ENCODE measurements at places on chromosomes 16 and 17. TPM values are rescaled to one million over a fixed set of nuclear protein-coding genes. Genes with fewer than 3 reads are reported as not detected.

The OR1F1 gene
- not detected for total RNA-seq

The OR3A2 gene
- total RNA-seq, result not detected

The NOS2 gene
- total RNA-seq, result 0.58 TPM

- peak; percentile 57 for DNase-seq
- no peaks in the 10 kb centered on the region for H3K27me3 ChIP-seq
- peak overlapping the region; percentile 63 for H3K4me3 ChIP-seq
- no peak overlapping the region for H3K27ac ChIP-seq
Measured at GRCh38 chr17:79837888-79838521, 1.2 kb downstream of the CBX4 start.

- no peaks in the 10 kb centered on the region for H3K4me1 ChIP-seq
- no peak overlapping the region for H3K27ac ChIP-seq
- H3K36me3 ChIP-seq, result no peaks in the 10 kb centered on the region
- no peak for DNase-seq
- no peaks in the 10 kb centered on the region for H3K27me3 ChIP-seq
Measured at GRCh38 chr17:80904036-80904753, 87.4 kb upstream of the CHMP6 start.

DNA sequence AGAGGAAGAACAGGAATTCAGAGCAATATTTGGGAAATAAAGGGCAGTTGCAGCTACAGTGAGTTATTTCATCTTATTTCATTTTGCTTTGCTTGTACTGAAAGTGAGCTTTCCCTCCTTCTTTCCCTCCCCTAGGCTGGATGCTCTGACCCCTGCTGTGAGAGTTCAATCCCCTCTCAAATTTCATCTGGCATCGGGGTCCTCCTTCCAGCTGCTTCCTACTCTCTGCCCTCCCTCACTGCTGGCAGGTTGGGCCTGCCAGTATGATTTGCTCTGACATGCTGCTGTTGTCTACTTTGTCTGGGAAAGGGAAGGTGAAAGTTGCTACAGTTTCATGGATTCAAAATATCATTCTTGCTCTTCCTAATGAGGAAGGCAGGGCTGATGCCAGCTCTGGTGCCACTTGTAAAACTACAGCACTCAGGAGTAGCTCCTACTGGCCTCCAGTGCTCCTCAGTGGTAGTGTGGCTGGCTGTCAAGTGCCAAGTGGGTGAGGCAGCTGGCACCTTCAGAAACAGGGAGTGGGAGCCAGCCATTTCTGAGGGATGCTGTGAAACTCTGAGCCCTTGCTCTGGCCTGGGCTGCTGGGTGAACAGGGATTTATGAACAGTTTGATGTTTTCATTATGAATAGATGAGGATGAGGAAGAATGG is 408.6 kb downstream of the HAPSTR1 start:
- no peaks in the 10 kb centered on the region for H3K36me3 ChIP-seq
- no peak overlapping the region for H3K27ac ChIP-seq
- no peaks in the 10 kb centered on the region for H3K27me3 ChIP-seq
- no peaks in the 10 kb centered on the region for H3K4me1 ChIP-seq
- DNase-seq, result no peak

DNA sequence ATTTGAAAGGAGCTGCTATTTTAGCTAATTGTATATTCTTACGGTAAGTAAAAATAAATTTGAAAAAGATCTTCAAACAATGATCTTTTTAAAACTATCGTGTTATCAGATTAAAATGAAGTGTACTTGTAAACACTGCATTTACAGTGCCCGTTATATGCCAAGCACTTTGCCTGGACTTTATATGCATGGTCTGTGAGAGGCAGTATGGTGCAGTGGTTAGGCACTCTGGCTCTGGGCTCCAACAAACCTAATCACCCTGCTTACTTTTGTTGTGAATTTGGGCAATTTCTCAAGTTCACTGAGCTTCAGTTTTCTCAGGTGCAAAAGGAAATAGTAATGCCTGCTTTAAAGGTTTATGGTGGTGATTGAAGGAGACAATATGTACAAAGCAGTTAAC is 1.4 kb downstream of the PMP22 start:
- H3K36me3 ChIP-seq, result no peaks in the 10 kb centered on the region
- DNase-seq, result no peak

- H3K27me3 ChIP-seq, result no peaks in the 10 kb centered on the region
- H3K4me3 ChIP-seq, result no peak overlapping the region
- no peaks in the 10 kb centered on the region for H3K36me3 ChIP-seq
- H3K27ac ChIP-seq, result no peak overlapping the region
- H3K4me1 ChIP-seq, result peaks cover 18% of the 10 kb centered on the region
Measured at GRCh38 chr17:3795390-3796102, 5.4 kb downstream of the ITGAE start.

All from ovary (tissue), 10 donors.